Type B pancreatic cell (in vitro differentiated cells): ENCODE measurements at places on chromosomes 4 and X.

DNA sequence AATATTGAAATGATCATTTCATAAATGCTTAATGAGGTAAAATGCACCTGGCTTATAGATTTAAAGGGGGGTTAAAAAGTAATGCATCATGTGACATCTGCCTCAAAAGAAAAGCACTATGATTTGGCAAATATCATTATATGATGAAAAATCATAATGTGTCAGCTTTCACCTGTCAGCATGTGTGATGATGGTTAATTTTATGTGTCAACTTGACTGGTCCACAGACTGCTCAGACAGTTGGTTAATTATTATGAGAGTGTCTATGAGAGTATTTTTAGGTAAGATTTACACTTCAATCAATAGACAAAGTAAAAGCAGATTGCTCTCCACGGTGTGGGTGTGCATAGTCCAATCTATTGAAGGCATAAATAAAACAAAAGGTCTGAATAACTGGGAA lies 1986.7 kb downstream of the PCDH7 start:
- DNase-seq, result no peak

DNA sequence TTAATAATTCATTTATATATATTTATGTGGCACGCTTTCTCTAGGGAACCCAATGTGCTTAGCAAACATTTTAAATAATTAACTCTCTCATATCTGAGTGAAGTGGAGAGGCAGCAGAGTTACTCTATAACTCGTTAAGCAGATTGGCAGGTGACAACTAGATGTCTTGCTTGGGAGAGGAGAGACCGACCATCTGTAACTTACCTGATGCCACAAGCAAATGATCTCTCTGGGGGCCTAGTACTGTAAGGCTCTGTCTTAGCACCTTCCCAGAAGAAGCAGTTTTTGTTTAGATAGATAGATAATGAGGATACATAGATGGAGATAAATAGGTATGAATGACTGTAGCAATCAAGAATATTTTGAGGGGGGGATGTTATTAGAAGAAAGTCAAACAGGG lies 11.9 kb upstream of the SEL1L3 start:
- DNase-seq, result no peak

DNA sequence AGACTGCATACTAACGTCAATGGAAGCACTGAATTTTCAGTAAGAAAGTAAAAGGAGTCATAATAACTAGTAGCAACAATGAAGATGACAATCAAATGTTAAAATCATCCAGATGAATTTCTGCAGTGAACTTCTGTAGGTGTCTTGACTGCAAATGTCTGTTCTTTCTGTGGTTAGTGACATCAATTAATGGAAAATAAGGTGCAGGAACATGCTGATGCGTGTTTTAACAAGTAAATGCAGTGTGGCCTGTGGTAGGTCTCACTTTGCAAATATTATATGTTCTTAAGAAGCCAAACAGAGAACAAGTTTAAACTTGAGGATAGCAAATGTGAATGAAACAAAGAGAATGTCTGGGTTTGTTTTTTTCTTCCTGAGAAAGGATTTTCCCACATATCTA lies 2.6 kb upstream of the DTHD1 start:
- no peak for DNase-seq

DNA sequence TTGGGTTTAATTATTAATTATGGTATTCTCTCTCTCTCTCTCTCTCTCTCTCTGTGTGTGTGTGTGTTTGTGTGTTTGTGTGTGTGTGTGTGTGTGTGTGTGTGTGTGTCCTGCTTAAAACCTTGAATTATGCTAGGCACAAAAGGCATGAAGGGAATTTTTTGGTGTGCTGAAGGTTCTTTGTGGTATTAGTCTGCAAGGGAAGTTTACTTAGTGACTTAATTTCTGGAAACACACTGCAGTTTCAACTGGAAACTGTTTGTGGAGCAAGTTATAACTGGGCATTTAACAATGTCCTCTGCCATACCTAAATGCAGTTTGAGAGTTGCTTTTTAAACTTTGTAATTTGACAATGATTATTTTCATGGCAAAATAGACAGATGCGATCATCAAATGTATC lies 111.7 kb downstream of the FRMPD4 start:
- DNase-seq, result no peak

DNA sequence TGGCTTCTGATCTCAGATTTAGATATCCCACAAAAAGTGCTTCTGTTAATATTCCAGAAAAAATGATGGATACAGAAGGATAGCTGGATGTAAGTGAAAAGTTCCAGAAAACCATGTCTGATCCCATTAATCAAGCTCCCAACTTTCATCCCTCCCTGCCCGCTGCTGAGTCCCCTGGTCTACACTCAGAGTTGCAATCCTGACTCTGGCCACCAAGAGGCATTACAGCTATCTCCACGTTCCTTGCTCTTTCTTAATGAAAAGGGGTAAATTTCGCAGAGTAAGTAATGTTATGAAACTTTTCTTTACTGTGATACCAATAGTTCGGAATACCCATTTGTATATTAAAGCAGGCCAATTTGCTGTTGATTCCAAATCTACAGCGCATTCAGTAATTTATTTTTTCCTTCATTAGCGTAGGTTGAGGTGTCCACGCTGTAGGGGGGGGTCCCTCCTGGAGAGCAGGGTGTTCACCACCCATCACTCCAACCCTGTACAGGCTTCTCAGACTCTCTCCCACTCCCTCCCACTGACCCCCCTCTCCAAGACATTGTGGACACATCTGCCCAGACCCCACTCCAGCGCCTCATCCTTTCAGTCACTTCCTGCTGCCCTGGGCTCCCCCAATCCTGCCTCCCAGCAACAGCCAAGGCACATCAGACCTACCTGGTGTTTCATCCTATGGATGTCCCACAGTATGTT lies 55.1 kb downstream of the RAB40A start:
- DNase-seq, result no peak

GRCh38 chrX:113370006-113370405 lies 529.4 kb upstream of the AMOT start:
- DNase-seq, result no peak

DNA sequence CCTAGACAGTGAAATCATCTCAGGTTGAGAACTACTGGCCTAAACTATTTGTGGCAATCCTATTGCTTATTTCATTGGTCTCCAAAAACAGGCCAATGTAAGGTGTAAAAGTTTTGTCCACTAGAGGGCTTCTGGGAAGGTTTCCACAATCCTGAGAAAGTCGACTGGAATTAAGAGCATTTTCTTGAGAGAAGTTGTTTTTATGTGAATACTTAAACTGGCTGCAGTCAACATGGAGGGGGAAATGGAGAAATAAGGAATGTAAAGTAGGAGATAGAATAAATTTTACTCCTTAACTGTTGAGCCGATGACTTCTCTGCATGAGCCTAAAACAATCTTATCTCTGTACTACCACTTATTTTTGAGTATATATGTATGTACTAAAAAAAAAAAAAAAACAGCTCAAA lies 11.0 kb upstream of the EIF4E start:
- DNase-seq, result no peak

DNA sequence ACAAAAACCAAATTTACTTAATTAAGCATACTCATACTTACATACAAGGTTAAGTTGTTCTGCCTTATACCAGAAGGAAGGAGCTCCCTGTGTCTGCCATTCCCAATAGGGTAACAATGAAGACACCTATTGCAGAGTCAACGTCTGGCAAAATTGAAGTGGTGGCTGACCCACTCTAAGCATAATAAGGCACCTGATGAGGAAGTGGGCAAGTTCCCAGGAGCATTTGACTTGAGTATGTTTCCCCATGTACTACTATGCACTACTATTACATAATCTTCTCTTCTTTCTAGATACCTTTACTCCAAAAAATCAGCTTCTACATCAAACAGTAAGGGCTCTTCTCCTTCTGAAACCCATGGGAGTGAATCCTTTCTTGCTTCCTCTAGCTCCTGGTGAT lies 591.5 kb downstream of the PPARGC1A start:
- DNase-seq, result no peak

DNA sequence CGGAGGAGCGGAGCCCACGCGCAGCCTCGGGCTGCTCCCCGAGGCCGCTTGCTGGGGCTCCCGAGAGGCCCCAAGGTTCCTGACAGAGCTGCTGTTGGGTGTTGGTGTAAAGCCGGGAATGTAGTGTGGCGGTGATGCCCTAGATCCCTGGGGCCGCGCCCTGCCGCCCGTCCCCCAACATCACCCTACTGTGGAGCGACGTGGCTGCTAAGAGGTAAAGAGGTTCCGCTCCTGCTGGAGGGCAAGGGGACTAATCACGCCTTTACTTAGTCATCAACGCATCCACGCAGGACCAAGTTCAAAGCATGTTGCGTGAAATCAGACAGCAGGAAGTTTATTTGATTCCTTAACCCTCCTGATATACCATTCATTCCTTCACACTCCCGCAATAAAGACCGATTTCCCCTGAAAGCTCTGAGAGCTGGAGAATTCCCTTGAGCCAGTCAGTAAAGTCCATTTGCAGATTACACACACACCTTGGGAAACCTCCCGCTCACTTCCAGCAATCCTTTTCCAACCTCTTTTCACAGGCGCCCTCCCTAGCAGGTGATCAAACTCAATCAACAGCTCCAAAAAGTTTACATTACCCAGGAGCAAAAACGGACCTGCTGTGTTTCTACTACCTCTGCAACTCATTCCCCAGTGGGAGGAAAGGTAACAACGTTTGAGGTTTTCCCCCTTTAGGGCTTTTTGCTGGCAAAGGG lies 579 bp upstream of the GABRA2 start:
- no peak for DNase-seq

DNA sequence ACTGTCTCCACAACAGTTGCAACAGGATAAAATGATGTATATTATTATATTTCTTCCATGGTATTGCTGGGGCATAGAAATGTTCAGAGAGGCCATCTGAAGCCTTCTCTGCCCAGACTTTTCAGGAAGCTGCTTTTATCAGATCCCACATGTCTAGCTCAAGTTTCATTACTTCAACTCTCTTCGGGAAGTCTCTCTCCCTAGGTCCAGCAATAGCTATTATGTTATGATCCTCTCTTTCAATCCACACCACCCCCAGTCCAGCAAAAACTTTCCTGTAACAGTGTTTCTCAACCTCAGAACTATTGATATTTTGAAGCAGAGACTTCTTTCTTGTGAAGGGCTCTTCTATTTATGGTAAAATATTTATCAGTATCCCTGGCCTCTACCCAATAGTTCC lies 44.9 kb downstream of the CXCL1 start:
- no peak for DNase-seq

DNA sequence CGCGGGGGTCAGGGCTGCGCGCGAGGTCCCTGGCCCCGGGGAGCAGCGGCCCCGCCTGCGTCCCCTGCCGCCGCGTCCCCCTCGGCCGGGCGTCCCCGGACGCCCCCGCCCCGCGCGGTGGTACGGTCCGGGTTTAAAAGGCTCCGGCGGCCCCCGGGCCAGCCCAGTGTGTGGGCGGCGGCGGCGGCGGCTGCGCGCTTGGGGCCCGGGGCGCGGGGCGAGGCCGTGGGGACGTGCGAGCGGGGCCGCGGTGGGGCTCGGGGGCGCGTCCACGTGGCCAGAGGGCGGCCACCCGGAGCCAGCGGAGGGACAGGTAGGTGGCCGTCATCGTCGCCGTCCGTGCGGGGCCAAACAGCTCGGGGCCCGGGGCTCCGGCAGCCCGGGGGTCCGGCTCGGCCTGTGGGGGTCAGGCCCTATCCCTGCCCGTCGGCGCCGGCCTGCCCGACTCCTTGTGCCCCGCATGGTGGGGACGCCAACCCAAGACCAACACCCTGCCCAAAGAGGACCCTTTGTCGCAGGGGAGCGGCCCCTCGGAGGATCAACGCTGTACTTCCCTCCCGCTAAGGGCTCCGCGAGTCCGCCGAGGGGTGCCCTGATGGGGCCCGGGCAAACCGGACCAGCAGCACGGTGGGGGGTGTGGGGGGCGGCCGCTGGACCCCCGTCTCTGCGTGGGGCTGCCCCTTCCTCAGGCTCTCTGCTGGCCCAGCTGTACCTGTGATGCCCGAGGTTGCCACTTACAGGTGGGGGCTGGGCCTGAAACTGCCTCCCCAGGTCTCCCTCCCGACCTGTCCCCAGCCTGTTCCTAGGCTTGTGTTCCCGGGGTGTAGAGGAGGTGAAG lies at the start of gene PLXNA3:
Gene PLXNA3 (plus strand): TSS at position 166 of the 838 bp plus-strand sequence. CDS start 1,903 bp downstream, outside the sequence.
- no peak for DNase-seq

- DNase-seq, result no peak
Observed at GRCh38 chrX:13253223-13253622, 66.6 kb downstream of the ATXN3L start.

- no peak for DNase-seq
Observed at GRCh38 chrX:113529426-113530013, 688.9 kb upstream of the AMOT start.

GRCh38 chr4:173426064-173426463 lies 27.1 kb upstream of the SCRG1 start:
- no peak for DNase-seq

DNA sequence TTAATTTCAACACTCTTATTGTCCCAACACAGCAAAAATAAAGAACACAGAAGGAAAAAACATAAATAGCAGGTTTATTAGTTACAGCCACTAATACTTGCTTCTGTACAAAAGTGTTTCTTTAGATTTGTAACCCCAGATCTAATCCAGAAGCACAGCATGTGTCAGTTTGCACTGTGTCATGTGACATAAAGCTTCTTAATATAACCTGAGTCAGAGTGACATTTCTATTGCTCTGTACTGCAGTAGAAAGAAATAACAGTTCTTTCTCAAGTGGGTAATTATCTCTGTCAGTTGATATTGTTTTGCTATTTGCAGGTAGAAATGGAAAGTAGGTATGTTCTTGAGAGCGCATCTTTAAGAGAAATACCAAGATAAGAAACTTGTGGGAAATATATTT lies 422.5 kb downstream of the ZIC3 start:
- DNase-seq, result no peak

GRCh38 chr4:55407764-55408163 lies 12.0 kb downstream of the TMEM165 start:
- no peak for DNase-seq

DNA sequence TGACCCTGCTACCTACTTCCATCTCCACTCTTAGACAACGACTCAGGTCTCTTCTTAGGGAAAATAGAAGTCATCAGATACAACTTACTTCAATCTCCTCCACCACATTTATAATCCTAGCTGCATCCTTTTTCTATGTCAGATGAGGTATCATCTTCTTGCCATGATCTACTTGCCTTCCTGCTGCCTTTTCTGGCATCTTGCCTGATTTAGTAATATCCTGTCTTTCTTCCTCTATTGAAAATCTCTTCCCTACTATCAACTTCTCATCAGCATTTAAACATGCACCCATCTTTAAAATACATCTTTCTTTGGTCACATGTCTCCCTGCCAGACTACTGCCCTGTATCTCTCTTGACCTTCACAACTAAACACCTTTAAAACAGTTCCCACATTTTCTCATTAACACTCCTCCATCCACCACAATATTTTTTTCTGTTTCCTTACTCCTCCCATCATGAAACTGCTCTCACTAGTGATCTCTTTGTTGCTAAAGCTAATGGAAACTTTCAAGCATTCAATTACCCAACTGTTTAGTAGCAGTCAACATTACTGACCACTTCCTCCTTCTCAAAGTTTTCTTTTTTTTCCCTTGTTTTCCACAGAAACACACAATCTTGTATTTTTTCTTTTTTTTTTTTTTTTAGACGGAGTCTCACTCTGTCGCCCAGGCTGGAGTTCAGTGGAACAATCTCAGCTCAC lies 100.8 kb upstream of the CXorf66 start:
- no peak for DNase-seq

- no peak for DNase-seq
Observed at GRCh38 chr4:109996526-109996925, 83.8 kb downstream of the EGF start.
